ENCODE measurements at places on chromosomes 6 and 20. TPM values are rescaled to one million over a fixed set of nuclear protein-coding genes. Genes with fewer than 3 reads are reported as not detected.

DNA sequence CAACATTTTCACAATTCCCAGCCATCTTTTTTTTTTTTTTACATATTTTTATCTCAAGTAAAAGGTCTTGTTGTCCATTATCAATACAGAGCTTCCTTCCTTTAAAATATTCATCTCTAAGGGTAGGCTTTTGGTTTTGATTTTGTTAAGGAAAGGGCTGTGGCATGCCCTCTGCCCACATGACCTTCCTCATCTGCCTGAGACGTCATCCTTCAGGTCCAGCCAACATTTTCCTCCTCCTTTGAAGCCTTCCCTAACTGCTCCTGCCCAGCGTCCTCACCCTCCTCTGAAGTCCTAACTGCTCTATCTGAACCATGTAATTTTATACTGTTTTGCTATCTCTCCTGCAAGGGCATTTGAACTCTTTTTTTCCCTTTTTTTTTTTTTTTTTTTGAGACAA lies 73.9 kb upstream of the TGM3 start:
- no peak for ATAC-seq

- peak; percentile 84 for ATAC-seq
Observed at GRCh38 chr20:32789896-32790750, 27.9 kb downstream of the DNMT3B start.

- no peak for ATAC-seq
Observed at GRCh38 chr6:160464744-160465143, 116.6 kb downstream of the SLC22A3 start.

- ATAC-seq = peak; percentile 83
Observed at GRCh38 chr20:8805737-8806442, 263.0 kb upstream of the PLCB4 start.

- peak; percentile 34 for ATAC-seq
Observed at GRCh38 chr6:106197441-106197840, 111.3 kb downstream of the PRDM1 start.

DNA sequence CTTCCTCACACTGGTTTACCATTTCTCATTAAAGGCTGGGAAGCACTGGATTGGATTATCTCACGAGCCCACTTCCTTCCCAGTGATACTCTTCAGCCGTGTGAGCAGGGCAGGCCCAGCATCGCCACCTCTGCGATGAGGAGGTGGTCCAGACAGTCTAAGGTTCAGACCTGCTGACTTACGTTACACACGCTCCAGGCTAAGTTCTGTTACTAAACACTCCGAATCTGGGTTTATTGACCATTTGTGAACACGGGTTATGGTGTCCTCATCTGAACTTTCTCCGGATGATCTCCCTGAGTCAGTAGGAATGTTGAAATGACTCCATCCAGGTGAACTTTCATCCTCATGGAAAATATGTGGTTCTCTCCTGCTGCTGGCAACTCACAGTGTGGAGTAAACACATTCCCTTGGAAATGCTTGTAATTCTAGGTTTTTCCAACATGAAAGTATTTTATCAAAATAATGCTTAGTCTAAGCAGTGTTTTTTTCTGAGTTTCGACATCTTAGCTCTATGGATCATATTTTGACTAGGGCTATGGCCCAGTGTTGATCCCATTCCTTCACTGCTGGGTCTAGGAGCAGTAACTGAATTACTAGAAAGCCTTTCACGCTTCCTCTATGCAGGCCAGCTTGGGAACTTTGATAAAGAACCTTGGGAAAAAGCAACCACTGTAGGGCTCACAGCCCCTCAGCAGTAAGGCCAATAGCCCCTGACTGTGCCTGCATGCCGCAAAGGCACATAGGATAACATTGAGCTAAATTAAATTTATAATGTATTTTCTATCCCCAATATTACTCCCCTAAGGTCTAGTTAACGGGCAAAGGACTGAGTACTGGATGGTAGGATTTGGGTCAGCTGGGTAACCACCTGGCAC lies 37.7 kb upstream of the PXDC1 start:
- no peak for ATAC-seq

- no peak for ATAC-seq
Observed at GRCh38 chr20:36017048-36017951, 48.9 kb downstream of the CNBD2 start.

- ATAC-seq = peak; percentile 80
Observed at GRCh38 chr6:142756215-142756630, 188.8 kb downstream of the HIVEP2 start.

DNA sequence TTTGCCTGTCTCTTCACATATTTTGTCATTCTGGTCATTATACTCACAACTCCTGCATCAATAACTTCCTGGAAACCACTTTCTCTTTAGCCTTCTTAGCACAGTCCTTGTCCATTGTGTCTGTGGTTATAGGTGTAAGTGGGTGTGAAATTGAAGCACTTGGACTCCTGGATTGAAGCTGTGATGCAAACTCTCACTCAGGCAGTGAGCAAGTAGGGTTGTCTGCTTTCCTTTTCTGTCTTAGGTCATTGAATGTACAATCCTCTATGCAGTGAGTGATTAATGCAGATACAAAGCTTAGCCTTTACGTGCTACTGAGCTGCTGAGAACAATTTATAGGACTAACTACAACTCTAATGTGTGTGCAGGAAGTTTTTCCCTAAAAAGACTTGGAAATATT lies 54.8 kb downstream of the ADGRB3 start:
- ATAC-seq = no peak

The PSMB9 gene
- 215 TPM for total RNA-seq

The DEF6 gene
- 133 TPM for total RNA-seq

The RBPJL gene
- not detected for total RNA-seq

The SMPDL3A gene
- total RNA-seq = 0.58 TPM

The MTG2 gene
- total RNA-seq = 19.7 TPM

The MUC22 gene
- total RNA-seq = not detected
